ENCODE measurements at places on chromosomes 11 and 22. TPM values are rescaled to one million over a fixed set of nuclear protein-coding genes. Genes with fewer than 3 reads are reported as not detected.
A peak's percentile ranks its signal among the peaks of the same experiment; 100 is the strongest.

GRCh38 chr11:27909386-27909785 is 198.6 kb downstream of the KIF18A start:
- DNase-seq: no peak

- no peak for DNase-seq
Observed at GRCh38 chr11:70853770-70854108, 398.6 kb downstream of the SHANK2 start.

GRCh38 chr11:74577624-74578396 is 14.6 kb upstream of the POLD3 start:
- no peak for DNase-seq

DNA sequence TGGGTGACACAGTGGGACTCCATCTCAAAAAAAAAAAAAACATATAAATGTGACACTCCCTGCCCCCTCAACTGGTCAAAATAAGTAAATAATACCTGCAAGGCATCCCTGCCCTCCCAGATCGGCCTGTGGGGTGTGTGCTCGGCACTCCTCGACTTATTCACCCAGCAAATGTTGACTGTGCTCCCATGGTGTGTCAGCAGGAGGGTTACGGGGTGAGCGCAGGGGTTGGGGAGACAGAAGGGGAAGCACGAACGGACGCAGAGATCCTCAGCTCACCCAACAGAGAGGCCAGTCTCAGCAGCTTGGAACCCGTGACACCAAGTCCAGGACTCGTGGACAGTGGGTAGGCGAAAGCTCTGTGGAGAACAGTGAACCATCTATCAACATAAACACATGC is 1.6 kb upstream of the ADM2 start:
- DNase-seq: no peak

GRCh38 chr22:43824724-43825420 is 12.8 kb upstream of the EFCAB6 start:
- DNase-seq: no peak

- DNase-seq: no peak
Observed at GRCh38 chr22:42878561-42879305, 21.7 kb upstream of the ARFGAP3 start.

GRCh38 chr22:47995264-47995627 is 1232.8 kb downstream of the TBC1D22A start:
- no peak for DNase-seq

DNA sequence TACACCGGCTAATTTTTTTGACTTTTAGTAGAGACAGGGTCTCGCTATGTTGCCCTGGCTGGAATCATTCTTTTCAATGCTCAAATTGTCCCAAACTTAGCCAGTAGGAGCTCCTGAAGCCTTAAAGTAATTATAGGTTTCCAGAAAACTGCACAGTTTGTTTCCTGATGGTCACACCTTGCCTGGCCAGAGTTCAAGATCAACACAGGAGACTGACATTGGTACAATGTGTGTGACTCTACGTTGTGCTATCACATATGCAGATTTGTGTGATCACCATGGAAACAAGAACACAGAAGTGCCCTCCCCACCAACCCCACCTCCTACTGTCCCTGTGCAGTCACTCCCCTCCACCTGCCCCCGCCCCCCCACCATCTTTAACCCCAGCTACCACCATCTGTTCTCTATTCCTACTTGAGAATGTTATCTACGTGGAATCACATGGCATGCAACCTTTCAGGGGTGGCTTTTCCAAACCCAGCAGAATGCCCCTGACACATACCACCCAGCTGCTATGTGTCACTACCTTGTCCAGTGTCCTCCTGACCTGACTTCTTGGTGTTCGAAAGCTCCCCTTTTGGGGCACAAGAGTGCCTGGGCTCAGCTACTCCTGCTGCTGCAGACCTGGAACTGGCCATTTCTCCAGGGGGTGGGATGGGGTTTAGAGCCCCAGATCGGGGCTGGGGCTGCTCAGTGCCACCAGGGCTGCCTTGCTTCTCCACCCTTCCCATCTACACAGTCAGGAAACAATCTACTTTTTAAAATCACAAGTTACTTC is 6.1 kb upstream of the NAP1L4 start:
- DNase-seq: no peak

GRCh38 chr11:78406568-78407196 is 10.9 kb downstream of the GAB2 start:
- DNase-seq: peak; percentile 31

- DNase-seq: no peak
Observed at GRCh38 chr11:12433571-12434324, 56.4 kb downstream of the PARVA start.

DNA sequence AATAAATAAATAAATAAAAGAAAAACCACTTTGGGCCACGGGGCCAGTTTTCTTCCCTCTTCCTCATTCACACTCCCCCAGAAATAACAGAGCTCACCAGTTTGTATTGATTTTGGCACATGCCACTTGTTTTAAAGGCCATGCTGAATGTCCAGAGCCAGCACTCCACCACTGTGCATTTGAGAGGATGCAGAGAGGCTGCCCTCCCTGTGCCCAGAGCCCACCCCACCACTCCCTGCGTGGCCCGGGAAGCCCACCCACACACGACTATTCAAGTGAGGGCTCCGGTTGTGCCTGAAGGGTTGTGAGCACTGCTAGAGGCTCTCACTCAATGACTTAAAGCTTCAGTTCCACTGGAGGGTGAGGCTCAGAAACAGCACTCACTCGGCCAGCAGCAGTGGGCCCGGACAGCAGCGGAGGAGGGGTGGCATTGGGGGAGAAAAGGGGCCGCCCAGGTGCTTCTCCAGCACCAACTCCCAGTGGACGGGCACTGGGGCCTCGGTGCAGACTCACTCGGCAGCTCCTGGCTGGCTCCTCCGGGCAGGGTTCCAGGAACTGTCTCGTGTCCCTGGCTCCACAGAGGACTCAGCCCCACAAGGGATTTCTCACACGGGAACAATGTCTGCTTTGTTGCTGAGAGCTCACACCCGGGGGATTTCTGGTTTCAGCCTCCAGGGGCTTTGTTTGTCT is 112.7 kb downstream of the SHANK2 start:
- DNase-seq: no peak

GRCh38 chr11:11913395-11913794 is 71.6 kb downstream of the USP47 start:
- no peak for DNase-seq

- no peak for DNase-seq
Observed at GRCh38 chr11:1194231-1194976, 28.5 kb upstream of the MUC5B start.

VSIG10L2 gene
- not detected for total RNA-seq

TM7SF2 gene
- 160 TPM for total RNA-seq

SDHD gene
- total RNA-seq: 79.6 TPM

PRG3 gene
- total RNA-seq: not detected

PHF21B gene
- total RNA-seq: 17.1 TPM

OR51I1 gene
- not detected for total RNA-seq

DCDC1 gene
- not detected for total RNA-seq

GGTLC2 gene
- total RNA-seq: not detected
